Colonic mucosa (tissue), 4 donors: ENCODE measurements at places on chromosomes 12 and 14. TPM values are rescaled to one million over a fixed set of nuclear protein-coding genes. Genes with fewer than 3 reads are reported as not detected.

DNA sequence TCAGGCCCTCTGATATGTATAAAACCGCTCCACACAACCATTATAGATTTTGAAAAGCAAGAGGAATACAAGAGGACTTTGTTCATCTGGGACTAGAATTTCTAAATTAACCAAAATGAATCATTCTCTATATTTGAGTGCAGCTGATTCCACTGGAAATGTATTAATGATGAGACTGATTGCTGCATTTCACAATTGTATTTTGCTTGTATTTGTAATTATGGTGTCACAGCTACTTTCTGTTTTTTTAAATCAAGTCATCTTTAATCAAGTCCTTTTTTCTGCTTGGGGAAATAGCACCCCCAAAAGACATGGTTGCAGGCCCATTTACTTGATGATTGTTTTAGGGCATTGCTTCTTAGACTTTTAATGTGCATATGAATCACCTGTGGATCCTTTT, 162.4 kb downstream of the KICS2 start:
- H3K27ac ChIP-seq = no peak overlapping the region
- no peak for DNase-seq
- no peak overlapping the region for H3K4me3 ChIP-seq
- no peaks in the 10 kb centered on the region for H3K36me3 ChIP-seq

DNA sequence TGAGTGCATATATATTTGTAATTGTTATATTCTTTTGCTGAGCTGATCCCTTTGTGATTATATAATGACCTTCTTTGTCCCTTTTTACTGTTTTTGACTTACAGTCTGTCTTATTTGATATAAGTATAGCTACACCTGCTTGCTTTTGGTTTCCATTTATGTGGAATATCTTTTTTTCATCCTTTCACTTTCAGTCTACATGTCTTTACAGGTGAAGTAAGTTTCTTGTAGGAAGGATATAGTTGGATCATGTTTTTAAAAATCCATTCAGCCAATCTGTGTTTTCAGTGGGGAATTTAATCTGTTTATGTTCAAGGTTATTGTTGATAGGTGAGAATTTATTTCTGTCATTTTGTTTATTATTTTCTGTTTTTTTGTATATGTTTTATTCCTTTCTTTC, 12.1 kb downstream of the GZMH start:
- H3K4me3 ChIP-seq = no peak overlapping the region
- H3K4me1 ChIP-seq = no peaks in the 10 kb centered on the region
- no peaks in the 10 kb centered on the region for H3K27me3 ChIP-seq
- H3K36me3 ChIP-seq = no peaks in the 10 kb centered on the region
- DNase-seq = no peak

DNA sequence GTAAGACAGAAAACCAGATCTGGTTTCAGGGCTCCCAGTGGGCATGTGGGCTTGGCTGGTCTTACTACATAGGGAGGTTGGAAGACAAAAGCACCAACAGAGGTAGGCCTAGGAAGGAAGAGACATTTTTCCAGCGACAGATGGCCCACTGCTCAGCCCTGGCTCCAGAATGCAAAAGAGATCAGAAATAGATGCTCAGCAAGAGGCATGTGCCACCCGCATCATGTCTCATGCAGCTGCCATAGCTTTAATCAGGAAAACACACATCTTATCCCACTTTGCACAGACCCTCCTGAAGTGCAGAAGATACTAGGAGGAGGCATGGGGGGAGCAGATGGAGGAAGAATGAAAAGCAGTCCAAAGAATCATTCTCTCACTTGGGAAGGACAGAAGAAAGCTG, 25.3 kb downstream of the VASH1 start:
- no peak overlapping the region for H3K27ac ChIP-seq
- no peaks in the 10 kb centered on the region for H3K4me1 ChIP-seq
- no peak overlapping the region for H3K4me3 ChIP-seq
- no peak for DNase-seq
- H3K27me3 ChIP-seq = no peaks in the 10 kb centered on the region

- no peaks in the 10 kb centered on the region for H3K36me3 ChIP-seq
- H3K27me3 ChIP-seq = no peaks in the 10 kb centered on the region
- DNase-seq = peak; percentile 94
These were observed 153.5 kb upstream of the MAX start for GRCh38 chr14:65255583-65256461.

DNA sequence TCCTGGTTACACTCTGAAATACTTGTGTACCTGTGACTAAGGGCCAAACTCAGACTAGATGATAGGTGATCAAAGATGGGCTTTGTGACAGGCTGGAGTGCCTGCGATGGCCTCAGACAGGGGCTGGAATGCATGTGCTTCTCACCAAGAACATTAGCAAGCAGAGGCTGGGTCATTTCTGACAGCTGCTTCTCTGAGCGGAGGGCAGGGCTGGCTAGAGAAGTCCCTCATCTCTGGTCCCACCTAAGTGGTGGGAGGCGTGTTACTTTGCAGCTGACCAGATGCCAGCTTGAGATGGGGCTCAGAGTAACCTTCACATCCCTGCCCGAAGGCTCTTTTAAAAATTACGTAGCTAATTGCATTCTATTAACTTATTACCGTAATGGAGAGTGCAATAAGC, 106.8 kb upstream of the RTL1 start:
- no peaks in the 10 kb centered on the region for H3K4me1 ChIP-seq
- H3K27me3 ChIP-seq = no peaks in the 10 kb centered on the region
- no peak overlapping the region for H3K4me3 ChIP-seq
- no peak for DNase-seq
- no peaks in the 10 kb centered on the region for H3K36me3 ChIP-seq

DNA sequence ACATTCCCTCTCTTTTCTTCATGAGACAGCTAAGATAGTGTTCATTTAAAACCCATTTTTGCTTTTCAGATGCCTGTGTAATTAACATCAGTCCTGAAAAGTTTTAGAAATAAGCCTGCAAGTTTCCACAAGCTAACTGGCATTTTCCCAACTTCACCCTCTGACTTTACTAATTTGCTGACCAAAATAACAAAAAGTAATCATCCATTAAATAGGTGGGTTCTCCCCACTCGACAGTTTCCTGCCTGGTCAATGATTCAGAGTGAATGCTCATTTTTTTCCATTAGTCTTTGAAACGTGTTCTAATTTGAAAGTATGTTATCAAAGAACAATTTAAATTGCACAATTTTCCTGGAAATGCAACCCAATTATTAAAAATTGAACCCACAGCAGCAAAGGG, 23.6 kb downstream of the NELL2 start:
- no peak overlapping the region for H3K4me3 ChIP-seq
- H3K4me1 ChIP-seq = no peaks in the 10 kb centered on the region
- H3K36me3 ChIP-seq = no peaks in the 10 kb centered on the region
- H3K27me3 ChIP-seq = no peaks in the 10 kb centered on the region
- no peak for DNase-seq
- H3K27ac ChIP-seq = no peak overlapping the region

DNA sequence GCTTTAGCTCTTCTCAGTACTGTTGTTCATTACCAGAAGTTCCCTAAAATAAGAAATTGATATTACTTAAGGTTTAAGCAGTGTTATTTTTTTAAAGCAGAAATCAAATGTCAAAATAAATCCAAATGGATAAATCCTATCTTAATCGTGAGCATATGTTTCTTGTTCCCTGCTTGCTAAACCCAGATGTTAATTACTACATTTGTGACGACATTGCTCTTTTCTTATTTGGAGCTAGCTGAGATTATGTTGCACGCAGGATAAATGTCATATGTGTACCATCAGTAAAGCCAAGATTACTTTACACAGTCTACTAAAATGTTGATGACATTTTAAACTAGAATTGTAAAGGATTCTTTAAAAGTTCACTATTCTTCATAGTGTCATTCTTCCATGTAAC, 157.5 kb downstream of the PLCZ1 start:
- no peak overlapping the region for H3K27ac ChIP-seq
- no peaks in the 10 kb centered on the region for H3K27me3 ChIP-seq
- no peak for DNase-seq
- H3K36me3 ChIP-seq = no peaks in the 10 kb centered on the region

DNA sequence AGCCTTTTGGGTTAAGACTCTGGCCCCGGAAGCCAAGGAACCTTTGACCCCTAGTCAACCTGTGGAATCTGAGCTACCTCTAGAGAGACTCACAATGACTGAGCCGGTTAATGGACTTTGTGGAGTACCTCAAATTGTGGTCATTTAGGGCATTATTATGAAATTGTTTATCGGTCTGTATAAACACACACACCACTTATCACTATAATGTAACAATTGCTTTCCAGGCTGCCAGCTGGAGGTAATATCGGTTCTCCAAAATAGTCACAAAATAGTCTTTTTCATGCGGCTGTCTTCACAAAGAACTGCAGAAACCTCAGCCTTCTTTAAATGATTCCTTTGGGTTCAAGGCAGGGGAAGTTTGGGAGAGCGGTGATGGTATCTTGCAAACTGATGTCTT, 144.2 kb downstream of the DACT1 start:
- H3K36me3 ChIP-seq = no peaks in the 10 kb centered on the region
- no peak overlapping the region for H3K27ac ChIP-seq
- no peak for DNase-seq
- no peaks in the 10 kb centered on the region for H3K4me1 ChIP-seq
- H3K27me3 ChIP-seq = no peaks in the 10 kb centered on the region

GRCh38 chr14:64119500-64119899, 174.7 kb downstream of the ESR2 start:
- no peaks in the 10 kb centered on the region for H3K27me3 ChIP-seq
- no peaks in the 10 kb centered on the region for H3K4me1 ChIP-seq
- H3K27ac ChIP-seq = no peak overlapping the region
- peaks cover 16% of the 10 kb centered on the region for H3K36me3 ChIP-seq
- no peak for DNase-seq
- no peak overlapping the region for H3K4me3 ChIP-seq

- H3K27me3 ChIP-seq = no peaks in the 10 kb centered on the region
- H3K4me1 ChIP-seq = no peaks in the 10 kb centered on the region
- no peak for DNase-seq
- H3K4me3 ChIP-seq = no peak overlapping the region
These were observed 254.4 kb downstream of the DAD1 start for GRCh38 chr14:22334627-22335026.

- H3K4me3 ChIP-seq = no peak overlapping the region
- no peaks in the 10 kb centered on the region for H3K27me3 ChIP-seq
- no peaks in the 10 kb centered on the region for H3K36me3 ChIP-seq
- no peak overlapping the region for H3K27ac ChIP-seq
- no peaks in the 10 kb centered on the region for H3K4me1 ChIP-seq
These were observed 98.8 kb upstream of the NTF3 start for GRCh38 chr12:5333096-5333495.

- H3K36me3 ChIP-seq = no peaks in the 10 kb centered on the region
- H3K27me3 ChIP-seq = no peaks in the 10 kb centered on the region
- H3K27ac ChIP-seq = no peak overlapping the region
- no peaks in the 10 kb centered on the region for H3K4me1 ChIP-seq
- no peak overlapping the region for H3K4me3 ChIP-seq
These were observed 12.6 kb upstream of the AMN start for GRCh38 chr14:102909911-102910310.

DNA sequence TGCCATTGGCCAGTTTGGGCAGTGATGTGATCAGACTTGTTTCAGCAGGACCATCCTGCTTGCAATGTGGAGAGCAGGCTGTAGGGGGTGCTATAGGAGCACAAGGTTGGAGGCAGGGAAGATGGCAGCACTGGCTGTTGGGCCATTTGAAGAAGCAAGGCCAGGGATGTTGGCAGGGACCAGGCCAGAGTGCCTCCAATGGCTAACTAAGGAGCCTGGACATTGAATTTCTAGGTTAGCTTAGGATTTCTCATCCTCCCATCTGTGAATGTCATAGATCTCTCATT, 23.5 kb downstream of the FGF23 start:
- no peak overlapping the region for H3K27ac ChIP-seq
- no peaks in the 10 kb centered on the region for H3K36me3 ChIP-seq
- no peak overlapping the region for H3K4me3 ChIP-seq

DNA sequence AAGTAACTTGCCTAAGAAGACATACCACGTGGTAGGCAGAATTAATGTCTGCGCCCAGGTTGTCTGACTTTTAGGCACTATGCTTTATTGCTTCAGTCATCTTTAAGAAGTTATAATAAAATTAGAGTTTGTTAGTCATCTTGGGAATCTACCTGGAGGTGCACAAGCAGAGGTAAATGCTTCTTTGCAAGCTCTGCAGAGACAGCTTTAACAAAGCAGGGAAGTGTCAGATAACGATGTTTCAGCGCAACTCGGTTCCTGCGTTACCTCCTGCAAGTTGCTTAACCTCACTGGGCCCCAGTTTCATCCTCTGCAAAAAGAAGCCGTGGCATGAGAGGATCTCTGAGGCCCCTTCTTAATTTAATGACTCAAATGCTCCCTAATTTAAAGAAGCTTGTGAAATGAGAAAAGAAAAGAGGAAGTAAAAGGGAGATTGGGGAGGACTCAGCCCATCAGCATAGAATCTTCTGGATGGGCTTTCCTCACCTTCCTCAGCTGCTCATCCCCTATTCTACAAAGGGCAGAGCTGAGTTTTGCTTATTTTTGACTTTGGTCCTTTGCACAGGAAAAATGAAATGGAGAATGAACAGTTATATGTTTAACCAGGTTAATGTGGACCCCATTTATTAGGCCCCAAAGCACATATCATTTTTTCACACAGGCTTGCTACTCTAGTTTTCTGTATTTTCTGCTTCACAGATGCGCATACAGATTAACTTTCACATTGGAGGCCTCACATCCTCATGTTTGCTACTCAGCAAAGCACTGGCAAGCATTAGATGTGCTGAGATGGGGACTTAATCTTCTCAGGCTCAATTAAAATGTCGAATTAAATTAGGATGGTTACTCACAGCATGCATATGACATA, 5.1 kb downstream of the ARHGDIB start:
- no peaks in the 10 kb centered on the region for H3K36me3 ChIP-seq
- H3K4me1 ChIP-seq = no peaks in the 10 kb centered on the region
- no peak for DNase-seq

DNA sequence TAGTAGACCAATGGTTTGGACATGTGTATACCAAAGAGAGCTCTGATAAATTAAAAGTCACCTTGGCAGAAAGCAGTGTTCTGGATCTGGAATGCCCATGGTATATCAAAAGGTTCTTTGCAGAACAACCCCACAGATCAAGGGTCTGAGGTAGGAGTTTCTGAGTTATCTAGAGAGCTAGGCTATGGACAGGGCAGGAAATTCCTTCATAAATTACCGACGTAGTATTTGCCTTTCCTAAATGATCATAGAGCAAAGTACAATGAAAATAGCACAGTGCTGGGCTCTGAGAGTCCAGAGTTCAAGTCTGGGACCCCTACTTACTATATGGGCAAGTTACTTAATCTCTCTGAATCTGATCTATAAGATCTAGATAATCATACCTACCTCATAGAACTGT, 35.3 kb upstream of the PELI2 start:
- H3K4me1 ChIP-seq = no peaks in the 10 kb centered on the region
- H3K4me3 ChIP-seq = no peak overlapping the region
- no peak for DNase-seq
- no peaks in the 10 kb centered on the region for H3K36me3 ChIP-seq
- H3K27ac ChIP-seq = no peak overlapping the region

- H3K4me3 ChIP-seq = no peak overlapping the region
- DNase-seq = peak; percentile 10
These were observed 25.1 kb upstream of the ANO2 start for GRCh38 chr12:5969974-5970690.

- no peaks in the 10 kb centered on the region for H3K36me3 ChIP-seq
- H3K4me1 ChIP-seq = no peaks in the 10 kb centered on the region
These were observed 649.6 kb downstream of the BCL11B start for GRCh38 chr14:98622208-98623051.

Gene AGAP2
- 1.0 TPM for total RNA-seq

Gene CKB
- total RNA-seq = 4,641 TPM

Gene DTX1
- 0.82 TPM for total RNA-seq

Gene MORN3
- total RNA-seq = not detected

Gene SLC38A4
- total RNA-seq = 2.8 TPM

Gene LMNTD1
- not detected for total RNA-seq

Gene AKAP3
- total RNA-seq = 3.3 TPM

Gene RNASE1
- total RNA-seq = 244 TPM

Gene TSPAN9
- total RNA-seq = 4.7 TPM

Gene PRICKLE1
- total RNA-seq = 1.1 TPM
